ENCODE measurements at places on chromosomes 6 and 20.

- no peaks in the 10 kb centered on the region for H3K27me3 ChIP-seq
- H3K4me1 ChIP-seq: peaks cover 14% of the 10 kb centered on the region
Observed at GRCh38 chr20:49831022-49831769, 18.6 kb downstream of the SLC9A8 start.

GRCh38 chr6:4962905-4963304 lies 40.9 kb downstream of the RPP40 start:
- H3K4me3 ChIP-seq: no peak overlapping the region
- no peak overlapping the region for H3K27ac ChIP-seq
- no peaks in the 10 kb centered on the region for H3K36me3 ChIP-seq

- no peak overlapping the region for H3K4me3 ChIP-seq
- H3K27me3 ChIP-seq: no peaks in the 10 kb centered on the region
- H3K4me1 ChIP-seq: no peaks in the 10 kb centered on the region
- no peaks in the 10 kb centered on the region for H3K36me3 ChIP-seq
Observed at GRCh38 chr6:40432982-40433381, 154.2 kb downstream of the LRFN2 start.

DNA sequence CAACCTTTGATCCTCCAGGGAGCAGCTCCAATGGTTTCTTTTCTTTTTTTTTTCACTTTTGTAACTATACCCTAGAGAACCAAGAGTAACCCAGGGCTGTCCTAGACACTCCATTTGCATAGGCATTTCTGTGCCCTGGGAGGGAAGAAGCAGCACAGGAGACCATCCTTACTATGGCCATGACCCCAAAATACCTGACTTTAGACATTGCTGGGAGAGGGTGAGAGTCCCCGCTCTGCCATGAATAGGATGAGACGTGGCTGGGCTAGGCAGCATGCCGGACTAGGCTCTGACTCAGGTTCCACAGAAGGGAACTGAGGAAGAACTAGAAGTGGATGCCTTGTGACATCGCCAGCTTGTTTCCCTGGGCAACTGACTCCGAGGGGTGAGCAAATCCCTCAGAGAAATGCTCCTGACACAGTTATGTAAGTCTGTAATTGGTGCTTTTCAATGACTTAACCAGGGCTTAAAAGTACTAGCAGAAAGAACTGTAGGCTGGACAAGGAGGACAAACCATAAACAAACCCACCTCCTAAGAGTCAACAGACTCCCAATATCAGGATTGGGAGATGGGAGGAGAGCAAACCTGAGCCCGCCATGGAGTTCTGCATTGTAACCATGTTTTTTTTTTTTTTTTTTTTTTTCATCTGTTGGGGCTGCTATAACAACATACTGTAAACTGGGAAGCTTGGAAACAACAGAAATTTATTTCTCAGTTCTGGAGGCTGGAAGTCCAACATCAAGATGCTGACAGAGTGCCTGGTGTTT lies 910 bp upstream of the ADTRP start:
- no peak overlapping the region for H3K4me3 ChIP-seq
- H3K27ac ChIP-seq: no peak overlapping the region
- H3K4me1 ChIP-seq: no peaks in the 10 kb centered on the region
- DNase-seq: no peak
- H3K36me3 ChIP-seq: peaks cover 9% of the 10 kb centered on the region
- no peaks in the 10 kb centered on the region for H3K27me3 ChIP-seq

DNA sequence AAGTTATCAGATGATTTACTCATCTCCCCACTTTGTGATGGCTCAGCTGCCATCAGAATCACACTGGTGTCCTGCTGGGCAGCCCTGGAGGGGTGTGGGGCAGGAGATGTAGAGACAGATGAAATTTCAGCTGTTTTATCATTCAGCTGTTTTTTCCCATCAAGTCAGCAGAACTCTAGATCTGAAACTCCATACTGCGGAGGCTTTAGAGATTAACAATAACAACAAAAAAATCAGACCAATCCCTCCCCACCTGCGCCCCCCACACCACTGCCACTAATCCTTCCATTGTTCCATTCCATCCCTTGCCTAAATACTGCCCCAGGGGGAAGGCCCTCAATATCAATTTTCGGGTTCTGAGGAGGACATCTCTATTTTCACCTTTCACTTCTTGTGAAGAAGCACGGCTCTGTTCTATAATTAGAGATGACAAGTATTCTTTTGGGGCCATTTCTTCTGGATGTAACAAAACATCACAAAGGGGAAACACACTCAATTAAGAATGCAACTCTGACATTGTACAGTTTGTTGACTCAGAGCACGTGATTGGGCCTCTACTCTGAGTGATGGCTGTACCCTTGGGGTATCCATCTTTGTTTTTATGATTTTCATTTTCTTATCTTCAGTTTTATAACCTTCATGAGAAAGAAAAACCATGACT lies 396.3 kb downstream of the ZFAND3 start:
- no peak overlapping the region for H3K4me3 ChIP-seq
- no peaks in the 10 kb centered on the region for H3K4me1 ChIP-seq
- H3K27me3 ChIP-seq: no peaks in the 10 kb centered on the region
- H3K36me3 ChIP-seq: peaks cover 7% of the 10 kb centered on the region
